ENCODE measurements at places on chromosomes 11 and 22. TPM values are rescaled to one million over a fixed set of nuclear protein-coding genes. Genes with fewer than 3 reads are reported as not detected.

The KRTAP5-9 gene
- polyA plus RNA-seq, result 0.54 TPM

The TTLL1 gene
- 8.9 TPM for polyA plus RNA-seq

The KDM4D gene
- polyA plus RNA-seq, result 0.92 TPM

The POTEH gene
- polyA plus RNA-seq, result not detected

The ESAM gene
- polyA plus RNA-seq, result 66.2 TPM

GRCh38 chr11:121634889-121635288, 182.1 kb upstream of the SORL1-AS1 start:
- DNase-seq, result no peak

- DNase-seq, result no peak
Observed at GRCh38 chr22:39317775-39318506, 1.5 kb downstream of the RPL3 start.

DNA sequence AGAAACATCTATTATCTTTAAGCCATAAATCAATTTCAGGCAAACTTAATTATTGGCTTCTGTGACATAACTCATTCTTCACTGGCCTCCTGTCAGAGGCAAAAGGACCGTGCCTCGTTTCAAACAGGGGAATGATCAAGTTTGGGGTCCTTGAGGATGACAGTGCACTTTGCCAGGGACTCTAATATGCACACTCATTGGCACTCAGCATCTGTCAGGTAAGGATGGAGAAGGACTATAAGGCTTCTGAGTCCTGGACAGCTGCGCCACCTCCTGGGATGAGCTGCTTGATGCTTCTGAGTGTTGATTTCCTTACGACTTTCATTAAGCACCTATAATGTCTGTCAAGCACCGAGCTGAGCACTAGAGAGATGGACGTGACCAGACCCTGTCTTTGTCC, 20.2 kb downstream of the BPIFC start:
- no peak for DNase-seq

All from urinary bladder (tissue), 4 donors.